ENCODE measurements at places on chromosomes 4 and X.

DNA sequence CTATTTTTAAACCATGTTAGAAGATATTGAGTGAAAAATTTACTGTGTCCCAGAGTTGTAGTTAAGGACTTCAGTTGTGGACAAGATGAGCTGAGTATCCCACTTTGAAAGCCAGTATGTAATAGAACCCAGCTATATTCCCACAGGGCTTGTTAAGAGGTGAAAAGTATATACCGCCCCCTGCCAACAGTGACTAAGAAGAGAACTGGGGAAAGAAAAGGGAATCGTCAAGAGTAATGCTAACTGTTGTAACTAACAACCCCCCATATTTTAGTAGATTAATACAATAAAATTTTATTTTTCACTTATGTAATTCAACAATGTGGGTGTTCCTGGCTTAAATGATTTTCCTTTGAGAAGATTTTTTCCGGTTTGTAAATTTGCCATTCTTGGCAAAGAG is 250.4 kb upstream of the GIMD1 start:
- DNase-seq = no peak

- no peak for DNase-seq
These were observed 98.5 kb upstream of the FAM9C start for GRCh38 chrX:13142891-13143290.

- no peak for DNase-seq
These were observed at the start of gene AWAT2 for GRCh38 chrX:70049925-70050324. Gene AWAT2 (minus strand): TSS chrX:70049938. CDS start chrX:70049932, 6 bp downstream.

- DNase-seq = no peak
These were observed 791 bp downstream of the GUCY1B1 start for GRCh38 chr4:155759372-155760252.

- peak; percentile 39 for DNase-seq
These were observed 17.2 kb upstream of the SPCS3 start for GRCh38 chr4:176302283-176303275.

- no peak for DNase-seq
These were observed 158.4 kb downstream of the CHIC2 start for GRCh38 chr4:53905941-53906377.

DNA sequence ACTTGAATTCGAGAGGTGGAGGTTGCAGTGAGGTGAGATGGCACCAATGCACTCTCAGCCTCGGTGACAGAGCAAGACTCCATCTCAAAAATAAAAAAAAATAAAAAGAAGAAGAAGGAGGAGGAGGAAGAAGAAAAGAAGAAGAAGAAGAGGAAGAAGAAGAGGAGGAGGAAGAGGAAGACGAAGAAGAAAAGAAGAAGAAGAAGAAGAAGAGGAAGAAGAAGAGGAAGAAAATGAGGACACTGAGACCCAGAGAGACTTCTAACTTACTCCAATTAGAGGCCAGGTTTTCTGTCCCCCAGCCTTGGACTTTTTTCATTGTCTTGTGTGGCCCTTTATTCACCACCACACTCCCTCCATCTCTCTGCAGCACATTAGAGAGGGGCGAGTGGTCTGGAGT is 70.7 kb downstream of the ATG4A start:
- DNase-seq = no peak

DNA sequence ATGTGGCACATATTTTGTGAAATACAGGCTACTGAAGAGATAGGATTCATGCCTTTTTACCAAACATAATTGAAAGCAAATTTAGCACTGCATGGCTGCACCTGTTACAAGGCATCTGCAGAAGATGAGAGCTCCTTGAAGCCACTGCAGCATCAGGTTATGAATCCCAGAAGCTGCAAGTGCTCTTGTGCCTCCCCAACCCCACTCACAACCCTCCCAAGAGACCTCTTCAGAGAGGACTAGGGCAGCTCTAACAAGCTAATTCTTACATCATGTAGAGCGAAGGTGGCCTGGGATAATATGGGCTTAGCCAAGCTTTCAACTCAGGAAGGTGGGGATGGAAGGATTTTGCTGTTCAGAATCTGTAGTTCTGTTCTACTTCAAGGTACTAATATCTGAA is 27.2 kb downstream of the MFAP3L start:
- no peak for DNase-seq

DNA sequence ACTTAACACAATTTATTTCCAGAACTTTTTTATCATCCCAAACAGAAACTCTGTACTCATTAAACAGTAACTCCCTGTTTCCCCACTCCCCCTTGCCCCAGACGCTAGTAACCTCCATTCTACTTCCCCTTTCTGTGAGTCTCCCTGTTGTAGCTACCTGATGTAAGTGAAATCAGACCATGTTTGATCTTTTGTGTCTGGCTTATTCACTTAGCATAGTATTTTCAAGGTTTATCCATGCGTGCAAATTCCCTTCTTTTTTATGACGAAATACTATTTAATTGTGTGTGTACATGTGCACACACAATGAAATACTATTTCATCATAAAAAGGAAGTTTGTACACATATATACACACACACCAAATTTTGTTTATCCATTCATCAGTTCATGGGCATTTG is 5.2 kb downstream of the PKD2 start:
- no peak for DNase-seq

DNA sequence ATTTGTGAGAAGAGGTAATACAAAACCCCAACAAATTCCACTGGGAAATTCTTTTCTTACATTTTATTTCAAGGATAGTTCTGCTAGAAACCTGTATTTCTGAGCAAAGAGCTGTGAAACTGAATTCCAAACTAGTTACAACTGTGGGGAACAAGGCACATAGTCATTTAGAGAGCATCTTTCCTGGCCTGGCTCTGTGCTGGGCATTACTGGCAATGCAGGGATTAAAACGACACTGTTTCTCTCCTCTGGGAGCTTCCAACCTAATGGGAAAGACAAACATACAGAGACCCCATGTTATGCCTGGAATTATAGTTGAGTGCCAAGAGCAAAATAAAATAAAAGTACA is 36.5 kb downstream of the SUPT20HL1 start:
- no peak for DNase-seq

DNA sequence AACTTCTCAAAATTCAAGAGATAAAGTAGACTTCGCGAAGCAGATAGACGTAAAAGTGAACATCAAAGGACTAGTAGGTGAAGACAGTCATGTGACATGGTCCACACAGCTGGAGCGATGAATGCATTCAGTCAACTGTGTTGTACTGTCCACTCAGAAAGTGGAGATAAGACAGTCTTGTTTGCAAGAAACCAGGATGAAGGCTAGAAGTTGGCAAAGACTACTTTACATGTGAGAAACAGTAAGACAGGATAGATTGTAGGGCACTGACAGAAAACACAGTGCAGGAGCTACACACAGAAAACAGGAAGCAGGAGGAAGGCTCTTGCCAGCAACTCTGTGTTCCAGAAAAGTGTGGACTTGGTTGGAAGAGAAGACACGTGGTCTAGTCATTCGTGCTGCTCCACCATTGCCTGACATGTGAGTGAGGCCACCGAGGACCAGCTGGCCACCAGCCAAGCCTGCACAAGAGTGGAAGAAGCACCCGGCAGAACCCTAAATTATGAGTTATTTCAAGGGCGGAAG is 78.9 kb downstream of the FAT1 start:
- DNase-seq = no peak

- DNase-seq = no peak
These were observed 6.7 kb upstream of the ERCC6L start for GRCh38 chrX:72245461-72246089.

DNA sequence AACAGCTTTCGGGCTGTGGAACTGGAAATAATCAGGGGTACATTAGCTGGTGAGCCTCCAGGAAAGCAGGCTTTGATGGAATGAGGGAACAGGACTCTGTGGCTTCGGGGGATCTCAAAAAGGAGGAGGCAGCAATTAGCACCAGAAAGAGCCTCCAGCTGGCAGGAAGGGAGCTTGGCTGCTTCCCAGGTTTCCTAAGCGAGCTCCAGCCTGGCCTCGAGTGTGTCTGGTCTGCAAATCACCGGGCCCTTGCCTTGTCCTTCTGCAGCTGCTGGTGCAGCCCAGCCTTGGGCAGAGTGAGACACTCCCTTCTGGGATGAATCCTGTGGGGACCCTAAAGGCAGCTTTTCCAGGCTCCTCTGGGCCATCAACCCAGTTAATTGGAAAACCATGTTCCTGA is 10.7 kb upstream of the PDHA1 start:
- DNase-seq = no peak

DNA sequence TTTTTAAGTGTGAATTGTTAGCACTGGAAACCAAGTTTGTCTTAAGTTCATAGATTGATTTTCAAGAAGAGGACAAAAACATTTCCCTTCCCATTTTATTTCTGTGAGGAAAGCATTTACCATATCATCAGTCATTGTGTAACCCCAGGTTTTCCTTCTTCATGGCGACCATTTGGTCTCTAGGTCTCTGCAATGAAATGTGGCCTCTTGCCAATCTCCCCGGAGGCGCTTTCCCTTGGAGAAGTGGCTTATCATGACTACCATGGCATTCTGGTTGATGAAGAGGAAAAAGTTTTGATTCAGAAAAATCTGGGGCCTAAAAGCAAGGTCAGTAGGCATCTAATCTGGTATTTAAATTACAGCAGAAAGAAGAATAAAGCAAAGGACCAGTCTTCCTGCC is 54.4 kb downstream of the ADD1 start:
- DNase-seq = no peak

- DNase-seq = no peak
These were observed 35.3 kb downstream of the ARAP2 start for GRCh38 chr4:36208893-36209473.

DNA sequence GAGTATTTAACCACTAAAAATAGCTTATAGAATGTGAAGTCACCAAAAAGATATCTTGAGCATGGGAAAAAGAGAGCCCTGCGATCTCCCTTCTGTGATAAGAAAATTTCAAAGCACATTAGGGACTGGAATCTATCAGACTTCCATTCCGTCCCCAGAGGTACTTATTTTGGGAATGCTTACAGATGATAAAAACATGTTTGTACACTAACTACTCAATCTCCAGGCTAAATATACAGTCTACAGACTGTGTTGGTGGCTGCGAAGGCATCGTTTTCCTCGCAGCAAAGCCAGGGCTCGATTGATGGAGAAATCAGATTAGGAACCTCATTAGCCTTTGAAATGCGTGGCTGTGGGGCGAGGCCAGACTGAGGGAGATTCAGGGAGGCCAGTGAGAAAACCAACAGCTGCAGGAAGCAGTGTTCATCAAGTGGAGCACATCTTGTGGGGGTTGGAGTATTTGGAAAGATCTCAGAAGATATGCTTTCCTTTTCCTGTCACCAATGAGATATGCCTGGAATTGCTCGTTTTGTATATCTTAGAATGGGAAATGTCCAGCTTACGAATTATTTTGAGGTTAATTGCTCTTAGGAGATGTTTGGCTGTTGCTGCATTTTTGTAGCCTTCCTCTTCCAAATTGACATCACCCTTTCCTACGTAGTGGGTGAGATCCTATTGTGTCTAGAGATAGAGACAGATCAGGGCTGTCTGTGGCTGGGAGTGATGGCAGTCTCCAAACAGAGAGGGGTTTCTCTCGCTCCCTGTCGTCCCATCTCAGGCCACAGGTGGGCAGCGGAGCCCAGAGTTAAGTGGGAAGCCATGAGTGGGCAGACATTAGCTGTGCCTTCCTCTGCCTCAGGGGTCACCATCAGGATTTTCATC is 224.9 kb upstream of the FAT1 start:
- no peak for DNase-seq

DNA sequence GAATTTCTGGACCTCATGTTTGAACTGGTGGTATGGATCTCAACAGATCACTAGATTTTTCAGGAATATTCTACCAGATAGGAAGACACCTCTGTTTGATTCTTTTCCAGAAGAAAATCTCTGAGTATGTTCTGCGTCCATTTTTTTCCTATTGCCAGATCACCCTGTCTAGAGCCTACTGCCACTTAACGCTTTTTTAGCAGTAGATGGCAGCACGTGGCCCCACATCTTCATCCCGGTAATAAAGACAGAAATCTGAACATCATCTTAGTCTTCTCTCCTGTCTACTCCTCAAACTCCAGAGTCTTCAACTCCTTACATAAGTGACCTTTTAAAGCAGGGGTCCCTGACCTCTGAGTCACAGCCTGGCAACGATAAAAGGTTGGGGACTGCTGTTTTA is 184.7 kb downstream of the TMA16 start:
- no peak for DNase-seq

DNA sequence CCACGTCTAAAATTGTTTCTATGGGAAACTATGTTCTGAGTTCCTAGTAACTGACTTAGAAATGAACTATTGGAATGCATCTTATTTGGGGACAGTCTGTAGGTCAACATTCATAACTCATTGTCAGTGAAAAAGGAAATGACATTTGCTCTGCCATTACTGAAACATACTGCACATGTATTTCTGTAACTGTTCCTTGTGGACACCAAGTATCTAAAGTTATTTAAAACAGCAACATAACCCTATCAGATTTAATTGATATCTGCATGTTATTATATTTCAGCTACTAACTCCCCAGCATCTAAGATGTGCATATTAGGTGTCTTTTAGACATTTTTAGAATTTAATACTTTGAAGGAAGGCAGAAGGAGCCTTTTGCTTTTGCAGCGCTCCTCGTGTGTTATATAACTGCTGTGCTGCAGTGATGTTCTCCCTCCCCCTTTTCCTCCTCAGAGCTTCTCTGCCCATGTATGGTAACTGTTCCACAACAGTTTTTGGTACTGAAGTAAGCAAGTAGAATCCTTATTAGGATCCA is 37.2 kb upstream of the TMEM131L start:
- no peak for DNase-seq

DNA sequence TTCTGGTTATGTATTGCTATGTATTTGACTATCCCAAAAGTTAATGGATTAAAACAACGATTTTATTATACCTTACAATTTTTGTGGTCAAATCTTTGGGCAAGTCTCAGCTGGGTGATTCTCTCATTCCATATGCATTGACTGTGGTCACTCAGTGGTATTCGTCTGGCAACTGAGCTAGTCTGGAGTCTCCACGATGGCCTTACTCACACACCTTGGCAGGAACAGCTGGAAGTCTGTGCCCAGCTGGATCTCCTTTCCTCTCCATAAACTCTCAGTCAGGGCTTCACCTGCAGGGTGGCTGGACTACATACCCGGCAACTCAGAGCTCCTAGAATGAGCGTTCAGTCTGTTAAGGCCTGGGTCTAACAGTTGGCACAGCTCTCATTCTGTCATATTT is 141.1 kb upstream of the WDFY3 start:
- peak; percentile 53 for DNase-seq

DNA sequence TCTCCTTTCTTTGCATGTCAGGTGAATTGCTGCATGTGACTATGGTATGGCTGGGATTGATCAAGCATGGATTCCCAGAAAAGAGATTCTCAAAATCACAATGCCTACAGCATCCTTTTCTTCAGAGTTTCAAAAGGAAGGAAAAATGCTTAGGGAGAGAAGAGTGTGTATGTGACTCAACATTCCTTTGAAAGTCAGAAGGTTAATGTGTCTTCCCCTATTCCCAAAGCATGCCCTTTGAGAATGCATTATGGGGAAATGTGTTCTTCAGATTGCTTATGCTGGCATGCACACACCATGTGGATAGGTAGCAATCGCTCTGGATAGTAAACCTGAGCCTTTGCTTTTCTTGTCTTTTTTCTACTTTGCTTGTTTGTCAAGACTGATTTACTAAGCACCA is 78.5 kb downstream of the ELOVL6 start:
- no peak for DNase-seq

GRCh38 chrX:107571296-107571998 is 56.9 kb upstream of the PRPS1 start:
- peak; percentile 79 for DNase-seq

GRCh38 chr4:140188975-140189374 is 35.0 kb upstream of the MAML3 start:
- no peak for DNase-seq

Measured in epithelial cell of prostate (primary cell).